NCI-H2171 treated with DMSO at 0.1 percent for 48 hours (cell line): ENCODE measurements at places on chromosomes 7 and 10.

GRCh38 chr10:80200687-80201086, 4.7 kb downstream of the ANXA11 start:
- no peak for DNase-seq

DNA sequence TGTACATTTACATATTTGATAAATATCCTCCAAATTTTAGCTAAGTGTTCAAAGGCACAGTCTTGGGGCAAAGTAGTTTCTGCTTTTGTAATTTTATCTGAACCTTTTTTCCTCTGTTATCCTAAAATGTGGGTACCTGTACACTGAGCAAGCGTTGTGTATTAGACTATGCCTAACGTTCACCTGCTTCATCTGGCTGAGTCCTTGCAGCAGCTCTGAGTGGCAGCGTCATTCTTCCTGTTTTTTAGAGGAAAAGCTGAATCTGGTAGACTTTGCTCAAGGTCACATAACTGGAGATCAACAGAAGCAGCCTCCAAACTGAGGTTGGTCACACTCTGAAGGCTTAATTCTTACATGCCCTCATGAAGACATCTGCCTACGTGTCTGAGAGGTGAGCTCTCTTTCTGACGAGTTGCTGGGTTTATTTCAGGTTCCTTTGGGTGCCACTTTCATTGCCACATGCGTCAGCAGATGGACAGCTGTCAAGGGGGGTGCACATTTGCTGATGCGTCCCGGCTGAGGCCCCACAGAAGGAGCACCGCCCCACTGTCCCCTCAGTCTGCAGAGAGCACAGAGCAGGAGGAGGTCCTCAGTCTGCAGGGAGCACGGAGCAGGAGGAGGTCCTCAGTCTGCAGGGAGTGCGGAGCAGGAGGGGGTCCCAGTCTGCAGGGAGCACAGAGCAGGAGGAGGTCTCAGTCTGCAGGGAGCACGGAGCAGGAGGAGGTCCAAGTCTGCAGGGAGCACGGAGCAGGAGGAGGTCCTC, 406.5 kb upstream of the SHH start:
- no peak for DNase-seq

DNA sequence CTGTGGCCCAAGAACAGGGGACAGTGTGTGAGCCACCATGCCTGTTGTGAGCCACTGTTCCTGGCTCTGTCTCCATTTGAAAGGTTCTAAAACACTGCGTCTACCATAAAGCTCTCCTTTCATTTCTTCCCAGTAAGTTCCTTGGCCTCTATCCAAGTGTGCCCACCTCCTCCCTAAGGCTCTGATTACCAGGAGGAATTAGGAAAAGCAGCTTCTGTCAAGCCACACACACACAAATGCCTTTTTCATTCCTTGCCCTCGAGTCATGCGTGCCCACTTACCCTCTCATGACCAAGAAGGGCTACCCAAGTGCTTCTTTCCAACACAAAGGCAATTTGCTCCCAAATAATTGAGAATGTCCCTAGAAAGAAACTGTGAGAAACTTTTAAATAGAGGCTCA, 70.8 kb upstream of the PARD3 start:
- DNase-seq = no peak

DNA sequence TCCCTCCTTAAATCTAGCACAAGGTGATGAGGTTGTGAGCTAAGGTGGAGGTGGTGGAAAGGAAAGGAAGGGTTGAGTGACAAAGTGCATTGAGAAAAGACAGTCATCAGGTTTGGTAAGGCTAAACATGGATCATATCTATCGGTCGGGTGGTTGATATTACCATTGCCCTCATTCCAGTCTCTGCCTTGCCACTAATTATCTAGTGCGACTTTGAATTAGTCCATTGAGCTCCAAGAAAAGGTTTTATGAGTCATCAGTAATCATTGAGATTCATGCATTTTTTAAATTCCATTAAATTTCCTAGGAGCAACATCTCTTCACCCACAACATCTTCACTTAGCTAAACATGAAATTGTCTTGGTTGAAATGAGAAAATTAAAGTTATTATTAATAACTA, 68.9 kb upstream of the FRMD4A start:
- DNase-seq = no peak

DNA sequence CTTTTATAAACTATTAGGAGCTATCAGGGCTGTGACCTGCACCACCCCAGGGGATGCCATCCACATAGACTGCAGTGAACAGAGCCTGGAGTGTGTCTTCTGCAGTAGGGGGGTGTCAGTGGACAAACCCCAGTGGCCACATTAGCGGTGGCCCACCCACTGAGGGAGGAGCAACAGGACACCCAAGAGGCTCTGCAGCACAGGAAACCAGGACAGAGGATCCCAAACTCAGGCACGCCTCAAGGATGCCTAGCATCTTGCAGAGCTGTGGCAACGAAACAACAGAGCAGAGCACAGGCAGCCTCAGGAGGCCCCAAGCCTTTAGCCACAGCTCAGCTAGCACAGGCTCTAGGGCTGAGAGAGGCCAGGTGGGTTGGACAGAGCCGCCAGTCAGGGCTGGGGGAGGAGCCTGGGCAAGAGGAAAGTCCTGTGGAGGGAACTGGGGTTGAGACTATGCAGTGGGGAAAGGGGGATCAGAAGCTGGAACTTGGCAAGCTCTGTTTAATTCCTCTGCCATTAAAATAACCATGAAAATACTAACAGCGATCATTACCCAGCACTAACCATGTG, 53.8 kb downstream of the GRID1 start:
- DNase-seq = no peak

DNA sequence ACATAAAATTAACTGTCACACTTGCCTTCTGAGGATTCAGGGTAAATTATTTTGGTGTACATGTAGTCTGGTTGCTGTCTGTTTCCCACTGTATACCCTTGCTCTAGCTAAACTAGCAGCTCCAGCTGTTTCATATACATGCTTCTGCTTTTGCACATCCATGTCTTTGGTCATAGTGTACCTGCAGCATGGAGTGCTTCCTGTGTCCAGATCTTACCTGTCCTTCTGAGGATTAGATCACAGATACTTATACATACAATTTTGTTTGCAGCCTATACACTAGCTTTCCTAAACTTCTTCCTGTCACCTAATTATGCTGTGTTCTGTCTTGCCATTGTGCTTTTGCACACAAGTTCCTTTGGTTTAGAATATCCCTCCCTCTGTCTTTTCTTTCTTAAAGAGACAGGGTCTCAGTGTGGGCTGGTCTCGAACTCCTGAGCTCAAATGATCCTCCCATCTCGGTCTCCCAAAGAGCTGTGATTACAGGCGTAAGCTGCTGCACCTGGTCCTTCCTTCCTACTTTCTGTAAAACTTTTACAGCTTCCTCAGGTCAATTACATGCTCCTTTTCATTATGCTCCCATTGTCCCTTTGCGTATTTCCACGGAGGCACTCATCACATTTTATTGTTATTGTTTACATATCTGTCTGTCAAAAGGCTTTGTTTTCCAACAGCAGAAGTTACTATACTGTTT, 33.8 kb downstream of the TPST1 start:
- no peak for DNase-seq

GRCh38 chr7:71236230-71237105, 104.5 kb downstream of the GALNT17 start:
- peak; percentile 21 for DNase-seq

DNA sequence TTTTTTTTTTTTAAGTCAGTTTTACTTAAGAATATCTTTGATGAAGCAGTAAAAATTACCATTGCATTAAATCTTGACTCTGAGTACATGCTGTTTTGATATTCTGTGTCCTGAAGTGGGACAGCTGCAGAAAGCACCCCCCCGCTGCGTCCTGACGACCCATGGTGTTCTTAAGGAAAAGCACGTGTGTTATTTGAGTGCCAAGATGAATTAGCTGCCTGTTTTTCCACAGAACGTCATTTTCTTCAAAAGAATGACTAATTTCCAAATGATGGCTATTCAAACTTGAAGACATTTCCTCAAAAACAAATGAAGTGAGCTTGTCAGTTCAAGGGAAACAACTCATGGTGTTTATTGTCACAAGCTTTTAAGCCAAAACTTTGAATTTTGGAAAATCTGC, 45.9 kb downstream of the CREM start:
- no peak for DNase-seq

- no peak for DNase-seq
Measured at GRCh38 chr7:35593899-35594298, 101.0 kb downstream of the HERPUD2 start.

- no peak for DNase-seq
Measured at GRCh38 chr7:93046641-93047040, 71.1 kb downstream of the SAMD9 start.

DNA sequence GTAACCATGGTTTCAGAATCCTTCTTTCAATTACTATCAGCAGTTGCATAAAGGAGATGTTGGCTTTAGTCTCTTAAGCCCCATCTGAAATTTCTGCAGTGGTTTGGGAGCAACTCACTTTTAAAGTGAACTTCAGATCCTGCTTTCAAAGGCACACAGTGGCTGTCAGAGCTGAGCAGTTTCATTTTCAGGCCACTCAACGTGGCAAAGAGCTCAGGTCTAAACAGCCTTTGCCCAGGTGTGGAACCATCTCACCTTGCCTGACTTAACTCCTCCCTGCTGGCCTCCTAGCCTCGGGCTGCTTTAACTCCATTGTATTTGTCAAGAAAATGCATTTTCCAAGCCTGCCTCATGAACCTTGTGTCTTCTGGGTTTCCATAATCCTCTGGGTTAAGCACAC, 197.5 kb upstream of the KMT2E start:
- no peak for DNase-seq

DNA sequence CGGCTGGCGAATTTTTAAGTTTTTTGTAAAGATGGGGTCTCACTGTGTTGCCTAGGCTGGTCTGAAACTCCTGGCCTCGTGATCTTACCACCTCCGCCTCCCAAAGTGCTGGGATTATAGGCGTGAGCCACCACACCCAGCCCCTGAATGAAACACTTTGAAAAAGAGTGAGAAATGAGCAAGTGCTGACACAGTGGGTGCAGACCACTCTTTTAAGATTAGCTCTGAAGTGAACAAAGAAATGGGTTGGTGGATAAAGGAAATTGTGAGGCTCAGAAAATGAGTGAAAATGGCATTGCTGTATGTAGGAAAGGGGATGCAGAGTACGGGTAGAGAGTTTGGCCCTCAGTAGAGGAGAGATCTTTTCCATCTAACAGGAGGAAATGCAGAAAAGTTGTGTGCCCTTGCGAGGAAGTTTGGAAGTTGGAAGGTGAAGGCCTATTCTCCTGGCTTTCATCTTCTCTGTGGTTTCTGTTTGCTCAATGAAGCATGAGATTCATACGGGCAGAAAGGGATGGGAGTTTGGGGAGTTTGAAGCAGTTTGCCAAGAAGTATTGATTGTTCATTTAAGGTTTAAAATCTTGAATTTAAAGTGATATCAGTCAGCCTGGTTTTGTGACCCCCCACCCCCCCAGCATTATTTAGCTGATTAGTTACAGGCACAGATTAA, 11.0 kb downstream of the MAPK8 start:
- DNase-seq = no peak
